ENCODE measurements at places on chromosomes 3 and 15.

DNA sequence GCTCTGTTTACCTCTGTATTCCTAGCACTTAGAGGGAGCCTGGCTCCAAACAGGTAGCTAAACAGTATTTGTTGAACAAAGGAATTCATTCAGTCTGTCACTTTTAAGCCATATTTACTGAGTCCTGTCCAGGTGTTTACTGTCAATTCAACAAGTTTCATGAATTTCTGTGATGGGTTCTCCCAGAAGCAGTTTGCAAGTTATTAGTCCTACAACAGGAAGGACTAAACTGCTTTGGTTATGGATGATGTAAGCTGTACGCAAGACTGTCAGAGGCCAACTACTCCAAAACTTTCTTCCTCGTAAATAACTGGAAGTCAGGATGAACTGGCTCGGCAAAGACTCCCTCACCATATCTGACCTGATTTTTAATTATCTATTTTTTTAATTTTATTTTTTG, 25.1 kb downstream of the STIMATE start:
- no peak for DNase-seq

DNA sequence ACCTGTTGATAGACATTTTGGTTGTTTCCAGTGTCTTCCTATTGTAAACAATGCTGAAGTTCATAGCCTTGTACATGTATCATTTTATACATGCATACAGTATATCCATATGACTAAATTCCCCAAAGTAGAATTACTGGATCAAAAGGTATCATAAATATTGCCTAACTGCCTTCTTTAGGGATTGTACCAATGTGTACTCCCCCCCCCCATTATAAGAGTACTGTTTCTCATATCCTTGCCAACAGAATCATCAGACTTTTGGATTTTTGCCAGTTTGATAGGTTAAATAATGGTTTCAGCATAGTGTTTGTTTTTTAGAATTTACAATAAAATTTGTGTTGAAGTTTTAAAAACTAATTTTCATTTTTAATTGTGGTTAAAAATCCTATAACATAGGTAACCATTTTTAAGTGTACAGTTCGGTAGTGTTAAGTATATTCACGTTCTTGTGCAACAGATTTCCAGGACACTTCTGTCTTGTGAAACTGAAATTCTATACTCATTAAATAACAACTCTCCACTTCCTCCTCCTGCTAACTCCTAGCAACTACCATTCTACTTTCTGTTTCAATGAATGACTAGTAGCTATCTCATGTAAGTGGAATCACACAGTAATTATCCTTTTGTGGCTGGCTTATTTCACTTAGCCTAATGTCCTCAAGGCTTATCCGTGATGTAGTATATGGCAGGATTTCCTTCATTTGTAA, 30.8 kb upstream of the MAP3K13 start:
- DNase-seq: peak; percentile 61

DNA sequence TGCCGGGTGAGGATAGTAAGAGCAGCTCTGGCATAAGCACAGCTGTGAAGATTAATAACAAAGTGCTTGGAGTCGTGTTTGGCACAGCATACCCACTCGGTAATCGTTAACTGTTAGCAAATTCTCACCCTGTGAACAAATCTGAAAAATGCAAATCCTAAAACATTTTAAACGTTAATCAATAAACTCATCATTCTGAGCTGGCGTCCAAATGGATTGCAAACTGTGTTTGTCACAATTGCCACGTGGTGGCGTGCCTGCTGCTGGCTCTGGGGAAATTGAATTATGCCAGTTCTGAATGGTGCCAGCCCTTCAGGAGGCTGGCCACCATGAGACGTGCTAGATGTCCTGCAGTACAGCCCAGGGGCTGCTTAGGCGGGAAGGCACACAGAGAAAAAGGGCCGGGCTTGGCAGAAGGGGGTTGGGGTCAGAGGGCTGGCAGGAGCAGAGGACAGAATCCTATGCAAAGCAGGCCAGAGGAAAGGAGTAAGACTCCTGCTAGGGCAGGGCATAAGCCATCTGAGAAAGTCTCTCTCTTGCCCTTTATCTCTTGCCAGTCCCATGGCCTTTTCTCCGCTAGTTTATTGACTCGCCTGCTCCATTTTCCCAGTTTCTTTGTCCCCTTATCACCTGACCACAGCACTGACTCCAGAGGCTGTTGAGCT, 22.1 kb upstream of the POLG start:
- DNase-seq: peak; percentile 33

DNA sequence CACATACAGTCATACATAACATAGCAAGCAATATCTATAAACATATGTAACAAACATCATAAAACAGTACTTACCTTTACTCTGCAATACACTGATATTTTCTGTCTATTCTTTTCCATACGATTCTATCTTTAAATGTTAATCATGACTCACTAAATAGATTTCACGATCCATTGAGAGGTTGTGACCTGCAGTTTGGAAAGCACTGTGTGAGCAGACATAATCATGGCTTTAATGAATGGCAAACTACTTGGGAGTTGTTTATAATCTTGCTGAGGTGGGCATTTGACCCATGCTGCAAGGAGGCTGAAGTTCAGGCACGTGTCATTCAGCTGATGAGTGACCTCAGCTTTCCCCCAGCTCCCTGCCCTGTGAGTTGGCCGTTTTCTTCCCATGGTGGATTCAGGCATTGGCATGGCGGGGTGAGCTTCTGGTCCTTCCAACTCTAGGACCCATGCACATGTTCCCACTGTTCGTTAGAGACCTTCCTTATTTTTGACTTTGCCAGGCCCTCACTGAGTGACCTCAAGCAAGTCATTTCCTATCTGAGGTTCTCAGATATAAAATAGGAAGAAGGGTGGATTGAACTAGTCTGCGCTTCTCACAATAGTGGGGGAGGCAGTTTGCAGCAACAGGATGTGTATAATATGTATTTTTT, 41.7 kb downstream of the PAQR5 start:
- DNase-seq: no peak

DNA sequence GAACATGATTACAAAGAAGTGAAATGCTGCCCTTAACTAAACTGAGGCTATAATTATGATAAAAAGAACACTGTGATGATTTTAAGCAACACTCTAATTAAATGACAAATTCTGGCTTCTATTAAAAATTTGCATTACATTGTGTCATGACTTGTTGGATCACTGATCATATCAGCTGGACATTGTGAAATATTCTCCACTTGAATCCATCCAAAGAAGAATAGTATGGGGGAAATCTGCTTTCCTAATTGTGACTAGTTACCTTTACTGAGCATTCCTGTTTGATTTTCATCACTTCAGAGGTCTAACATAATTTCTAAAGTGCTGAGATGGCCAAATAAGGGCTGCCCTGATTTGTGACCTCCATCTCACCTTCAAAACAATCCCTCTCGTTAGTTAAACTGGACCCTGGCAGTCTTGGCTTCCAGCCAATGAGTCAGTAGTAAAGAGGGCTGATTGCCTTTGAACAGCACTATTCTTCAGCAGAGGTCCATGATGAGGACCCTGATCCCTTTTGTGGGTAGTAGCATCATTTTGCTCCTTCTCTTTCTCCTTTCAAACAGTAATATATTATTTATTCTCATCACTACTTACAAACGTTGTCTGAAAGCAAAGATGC, 53.5 kb upstream of the LEKR1 start:
- DNase-seq: peak; percentile 47

GRCh38 chr15:82177291-82178010, 85.1 kb downstream of the EFL1 start:
- no peak for DNase-seq

GRCh38 chr3:168051531-168052471, 43.9 kb downstream of the GOLIM4 start:
- no peak for DNase-seq

- DNase-seq: no peak
Observed at GRCh38 chr3:134344560-134344959, 29.7 kb downstream of the AMOTL2 start.

GRCh38 chr3:28726840-28727239, 378.2 kb upstream of the AZI2 start:
- DNase-seq: no peak

DNA sequence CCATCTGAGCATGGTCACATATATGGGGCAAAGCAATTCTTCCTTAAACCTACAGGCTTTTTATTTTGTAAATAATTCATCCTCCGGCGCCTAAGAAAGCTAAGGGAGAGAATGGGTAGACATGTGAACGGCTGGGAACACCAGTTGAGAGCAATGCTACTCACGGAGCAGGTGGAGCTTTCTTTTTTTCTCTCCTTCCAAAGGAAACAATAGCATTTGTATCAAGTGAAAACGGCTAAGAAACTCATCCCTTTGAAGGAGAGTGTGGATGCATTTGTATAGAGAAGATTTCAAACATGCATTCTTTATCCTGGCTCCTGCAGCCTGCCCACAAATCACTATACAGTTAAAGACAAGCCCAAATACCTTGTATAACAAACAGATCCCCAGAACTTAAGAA, 637.8 kb downstream of the MAGI1 start:
- no peak for DNase-seq

DNA sequence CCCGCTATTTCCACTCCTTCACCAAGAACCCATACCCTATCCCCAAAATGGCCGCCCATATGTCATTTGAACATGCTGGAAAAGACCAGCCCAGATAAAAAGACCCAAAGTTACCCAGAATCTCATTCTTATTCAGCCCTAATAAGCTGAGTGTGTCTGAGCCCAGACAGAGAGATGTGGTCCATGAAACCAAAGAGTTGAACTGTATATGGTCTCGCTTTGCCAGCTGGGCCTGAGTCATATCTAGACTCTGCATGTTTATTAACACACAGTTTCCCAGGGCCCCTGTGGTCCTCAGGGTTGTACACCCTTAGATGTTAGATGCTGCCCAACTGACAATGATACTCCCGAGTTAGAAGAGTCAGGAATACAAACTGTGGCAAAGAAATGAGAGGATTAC, 201.9 kb upstream of the STRIT1 start:
- no peak for DNase-seq

- no peak for DNase-seq
Observed at GRCh38 chr3:32453346-32453745, 49.3 kb downstream of the CMTM6 start.

DNA sequence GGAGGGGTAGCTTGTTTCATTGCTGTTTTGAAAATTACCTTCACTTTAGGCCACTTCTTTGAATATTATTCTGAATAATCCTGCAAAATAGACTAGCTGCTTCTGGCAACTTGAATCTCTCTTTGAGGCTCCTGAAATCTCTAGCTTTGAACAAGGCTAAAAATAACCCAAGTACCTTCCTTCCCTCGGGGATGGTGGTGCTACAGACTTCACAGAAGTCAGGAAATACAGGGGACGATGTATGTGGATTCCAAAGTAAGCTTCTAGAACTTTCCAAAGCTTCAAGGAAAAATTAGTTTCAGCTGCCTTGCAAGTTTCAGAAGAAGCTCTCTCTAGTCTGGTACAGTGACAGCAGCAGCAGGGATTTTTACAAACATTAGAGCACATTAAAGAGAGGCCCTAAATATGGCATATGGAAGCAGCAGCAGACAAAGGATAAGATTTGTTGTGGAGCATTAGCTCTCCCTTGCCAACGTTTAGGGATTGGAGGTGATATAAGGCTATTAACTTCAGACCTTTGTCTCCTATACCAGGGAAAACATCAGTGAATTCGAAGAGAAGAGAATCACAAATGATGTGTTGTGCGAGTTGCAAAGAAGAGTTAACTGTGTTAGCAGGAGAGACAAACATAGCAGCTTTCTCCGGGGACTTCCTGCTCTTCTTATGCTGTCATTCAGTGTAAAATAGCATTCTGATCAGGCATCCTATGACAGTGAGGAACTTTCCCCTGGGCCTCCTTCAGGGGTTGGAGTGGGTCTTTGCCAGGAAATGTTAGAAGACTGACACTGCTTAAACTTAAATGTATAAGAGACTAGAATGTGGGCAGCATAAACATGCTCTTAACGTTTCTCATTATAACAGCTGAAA, 783.0 kb upstream of the ARPP21 start:
- DNase-seq: no peak

- peak; percentile 74 for DNase-seq
Observed at GRCh38 chr3:113441051-113441770, at the start of gene CFAP44. Gene CFAP44 (minus strand): TSS chr3:113441493. CDS start chr3:113433664, 7,829 bp downstream.

DNA sequence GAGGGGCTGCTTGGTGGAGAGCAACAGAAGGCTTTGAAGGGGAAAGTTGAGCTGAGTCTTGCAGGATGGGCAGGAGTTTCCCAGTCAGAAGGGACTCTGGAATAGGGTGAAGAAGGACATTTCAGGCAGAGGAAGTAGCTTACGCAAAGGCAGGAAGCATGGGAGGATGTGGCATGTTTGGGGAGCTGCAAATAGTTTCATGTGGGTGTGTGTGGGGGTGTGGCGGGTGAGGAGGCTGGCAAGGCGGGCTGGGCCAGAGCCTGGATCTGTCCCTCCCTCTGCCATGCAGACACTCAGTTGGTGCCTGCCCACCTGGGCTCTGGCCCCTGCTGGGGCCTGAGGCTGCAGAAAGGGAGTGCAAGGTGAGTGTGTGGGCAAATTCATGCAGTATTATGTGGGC, 10.4 kb downstream of the TEX264 start:
- peak; percentile 22 for DNase-seq

- DNase-seq: no peak
Observed at GRCh38 chr15:31098953-31099740, 2.4 kb downstream of the TRPM1 start.

GRCh38 chr15:68674975-68675374, 96.2 kb downstream of the CORO2B start:
- DNase-seq: peak; percentile 28

GRCh38 chr3:78260388-78260787, 1220.5 kb downstream of the ROBO2 start:
- DNase-seq: no peak

- no peak for DNase-seq
Observed at GRCh38 chr3:162096874-162097273, 600.3 kb downstream of the OTOL1 start.

GRCh38 chr3:98730338-98730737, 32.8 kb upstream of the ST3GAL6 start:
- peak; percentile 96 for DNase-seq

- no peak for DNase-seq
Observed at GRCh38 chr3:53593611-53594010, 99.2 kb downstream of the CACNA1D start.
